ENCODE measurements at places on chromosomes 7 and 10.

DNA sequence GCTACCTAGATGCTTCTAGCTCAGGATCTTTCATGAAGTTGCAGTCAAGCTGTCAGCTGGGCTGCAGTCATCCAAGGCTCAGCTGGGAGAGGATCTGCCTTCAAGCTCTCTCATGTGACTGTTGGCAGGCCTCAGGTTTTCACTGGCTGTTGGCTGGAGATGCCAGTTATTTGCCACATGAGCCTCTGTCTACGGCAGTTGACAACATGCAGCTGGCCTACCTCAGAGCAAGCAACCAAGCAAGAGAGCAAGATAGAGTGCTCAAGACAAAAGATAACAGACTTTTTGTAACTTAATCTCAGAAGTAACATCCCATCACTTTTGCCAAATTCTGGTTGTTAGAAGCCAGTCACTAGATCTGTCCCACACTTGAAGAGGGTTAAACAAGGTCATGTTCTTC, 125.8 kb downstream of the TPST1 start:
- DNase-seq, result peak; percentile 13

- no peak for DNase-seq
Observed at GRCh38 chr7:31071645-31072029, 19.5 kb downstream of the ADCYAP1R1 start.

DNA sequence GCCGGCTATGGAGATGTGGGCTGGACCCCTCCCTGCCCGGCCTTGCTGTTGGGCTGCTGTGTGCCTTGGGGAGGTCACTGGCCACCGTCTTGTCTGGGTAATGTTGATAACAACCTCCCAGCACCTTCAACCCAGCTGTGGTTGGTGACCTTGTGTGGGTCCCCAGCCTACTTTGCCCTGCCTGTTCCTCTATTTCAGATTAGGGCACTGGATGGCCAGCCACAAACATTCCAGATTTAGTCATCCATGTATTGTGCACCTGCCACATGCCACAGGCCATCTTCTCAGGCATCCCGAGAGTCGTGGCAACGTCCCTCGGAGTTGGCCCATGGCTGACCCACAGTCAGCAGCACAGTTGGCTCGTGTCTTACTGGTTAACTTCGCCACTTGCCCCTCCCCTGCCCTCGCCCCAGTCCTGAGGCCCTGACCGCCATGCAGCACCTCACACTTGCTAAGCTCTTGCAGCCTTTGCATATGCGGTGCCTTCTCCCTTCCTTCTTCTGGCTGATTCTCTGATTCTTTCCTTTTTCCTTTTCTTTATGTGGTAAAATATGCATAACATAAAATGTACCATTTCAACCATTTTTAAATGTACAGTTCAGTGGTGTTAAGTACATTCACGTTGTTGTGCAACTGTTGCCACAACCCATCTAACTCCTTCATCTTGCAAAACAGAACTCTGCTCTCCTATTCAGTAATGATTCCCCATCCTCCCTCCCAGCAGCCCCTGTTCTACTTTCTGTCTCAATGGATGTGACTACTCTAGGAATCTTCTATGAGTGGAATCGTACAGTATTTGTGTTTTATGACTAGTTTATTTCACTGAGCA, 60.6 kb downstream of the PRF1 start:
- DNase-seq, result no peak

DNA sequence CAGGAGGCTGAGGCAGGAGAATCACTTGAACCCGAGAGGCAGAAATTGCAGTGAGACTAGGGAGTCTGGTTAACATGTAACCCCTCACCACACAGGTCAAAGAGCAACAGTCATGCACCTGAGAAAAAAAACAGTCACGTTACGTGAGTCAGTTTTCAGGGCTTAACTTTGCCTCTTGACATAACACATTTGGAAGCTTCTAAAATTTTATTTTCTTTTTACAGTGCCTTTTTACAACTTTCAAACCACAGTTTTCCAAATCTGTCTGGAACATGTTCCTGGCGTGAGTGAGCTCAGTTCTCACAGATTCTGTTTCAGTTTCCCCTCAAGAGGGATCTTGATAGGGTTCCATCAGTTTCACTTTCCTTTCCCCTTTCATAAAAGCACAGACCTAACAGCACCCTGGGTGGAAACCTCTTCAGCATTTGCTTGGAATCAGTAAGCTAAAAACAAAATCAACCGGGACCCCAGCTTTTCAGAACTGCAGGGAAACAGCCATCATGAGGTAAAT, 4.4 kb downstream of the IFIT3 start:
- DNase-seq, result no peak
